ENCODE measurements at places on chromosomes 16 and 17.

DNA sequence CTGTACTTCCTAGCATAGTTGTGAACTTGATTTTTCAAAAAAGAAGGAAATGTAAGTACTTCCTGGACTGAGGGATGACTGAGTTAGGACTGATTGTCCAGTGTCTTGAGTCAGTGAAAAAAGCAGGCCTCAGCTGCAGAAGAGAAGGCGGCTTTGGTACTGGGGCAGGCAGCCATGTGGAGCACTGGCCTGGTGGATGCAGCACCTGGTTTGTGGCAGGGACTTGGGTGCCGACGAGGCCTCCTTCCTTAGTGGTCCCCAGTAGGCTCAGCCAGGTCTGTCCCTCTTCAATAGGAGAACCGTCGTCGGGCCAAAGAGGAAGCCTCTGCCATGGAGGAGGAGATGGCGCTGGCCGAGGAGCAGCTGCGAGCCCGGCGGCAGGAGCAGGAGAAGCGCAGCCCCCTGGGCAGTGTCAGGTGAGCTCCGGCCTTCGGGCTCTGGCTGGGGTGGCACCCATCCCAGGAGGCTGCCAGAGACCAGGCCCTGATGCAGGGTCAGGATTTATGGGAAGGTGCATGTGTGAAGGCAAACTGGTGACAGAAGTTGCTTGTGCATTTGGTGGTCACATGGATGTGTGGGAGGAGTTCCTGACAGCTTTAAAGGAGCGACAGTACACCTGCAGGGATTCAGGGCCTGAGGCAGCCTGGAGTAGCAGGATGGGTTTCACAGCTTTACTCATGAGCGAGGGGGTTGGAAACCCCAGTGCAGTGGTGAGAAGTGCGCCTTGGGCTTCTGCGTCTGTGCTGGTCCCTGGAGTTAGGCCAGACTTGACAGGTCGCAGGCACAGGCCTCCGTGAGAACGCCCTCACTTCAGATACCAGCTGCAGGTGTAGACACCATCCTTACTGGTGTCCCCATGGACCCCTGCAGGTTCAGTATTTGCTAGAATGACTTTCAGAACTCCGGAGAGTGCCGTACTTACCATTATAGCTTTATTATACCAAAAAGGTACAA, 17.3 kb downstream of the DHX38 start:
- H3K36me3 ChIP-seq, result peaks cover 54% of the 10 kb centered on the region
- H3K4me3 ChIP-seq, result no peak overlapping the region
- no peaks in the 10 kb centered on the region for H3K4me1 ChIP-seq
- H3K27me3 ChIP-seq, result no peaks in the 10 kb centered on the region
- DNase-seq, result no peak

DNA sequence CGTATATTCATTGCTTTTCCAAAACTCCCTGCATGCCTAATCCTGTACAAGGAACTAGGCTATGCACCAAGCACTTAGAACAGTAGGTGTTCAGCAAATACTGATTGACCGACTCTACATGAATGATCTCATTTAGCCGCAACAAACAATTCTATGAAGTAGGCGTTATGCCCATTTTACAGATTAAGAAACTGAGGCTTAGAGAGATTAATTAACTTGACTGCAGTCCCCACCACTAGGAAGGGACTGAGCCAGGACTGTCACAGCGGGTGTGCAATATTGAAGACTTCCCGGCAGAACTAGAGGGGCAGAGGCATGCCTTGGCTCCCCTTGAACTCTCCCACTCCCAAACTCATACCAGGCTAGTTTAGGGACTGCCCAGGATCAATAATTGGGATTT, 10.5 kb upstream of the N4BP1 start:
- H3K27me3 ChIP-seq, result peaks cover 4% of the 10 kb centered on the region
- no peak overlapping the region for H3K27ac ChIP-seq

DNA sequence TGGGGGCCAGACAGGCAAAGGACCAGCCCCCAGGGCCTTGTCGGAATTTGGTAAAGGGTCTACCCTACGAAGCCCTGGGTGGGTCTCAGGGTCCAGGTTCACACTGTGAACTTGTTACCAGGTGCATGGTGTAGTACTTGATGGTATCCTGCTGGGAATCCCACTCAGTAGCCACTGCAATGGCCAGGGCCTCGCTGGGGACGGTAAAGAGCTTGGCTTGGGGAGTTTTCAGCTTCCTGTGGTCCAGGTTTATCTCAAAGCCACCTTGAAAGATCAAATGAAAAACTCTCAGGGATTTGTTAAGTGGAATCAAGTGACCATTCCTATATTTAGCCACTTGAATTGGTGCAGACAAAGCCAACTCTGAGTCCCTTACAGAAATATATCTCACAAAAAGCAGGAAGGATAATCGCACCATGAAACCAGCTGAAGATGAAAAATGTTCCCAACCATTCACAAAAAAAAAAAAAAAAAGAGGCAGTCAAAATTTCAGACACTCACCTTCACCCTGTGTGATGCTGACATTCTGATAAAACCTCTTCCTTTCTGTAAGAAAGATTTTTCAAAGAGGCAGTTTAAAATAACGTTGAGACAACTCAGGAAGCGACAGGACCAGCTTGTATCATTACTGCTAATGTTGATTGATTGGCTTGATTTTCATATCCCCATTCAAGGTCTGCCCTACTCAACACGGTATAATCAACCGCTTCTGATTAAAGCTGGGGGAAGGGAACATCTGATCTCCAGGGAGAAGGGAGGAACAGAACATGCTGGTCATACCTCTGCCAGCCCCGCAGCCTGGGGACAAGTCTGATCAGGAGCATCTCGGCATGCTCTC, 10.6 kb downstream of the ATPAF2 start:
- H3K4me3 ChIP-seq, result no peak overlapping the region
- H3K27me3 ChIP-seq, result no peaks in the 10 kb centered on the region
- no peak for DNase-seq
- H3K36me3 ChIP-seq, result peaks cover 11% of the 10 kb centered on the region
- peaks cover 3% of the 10 kb centered on the region for H3K4me1 ChIP-seq

DNA sequence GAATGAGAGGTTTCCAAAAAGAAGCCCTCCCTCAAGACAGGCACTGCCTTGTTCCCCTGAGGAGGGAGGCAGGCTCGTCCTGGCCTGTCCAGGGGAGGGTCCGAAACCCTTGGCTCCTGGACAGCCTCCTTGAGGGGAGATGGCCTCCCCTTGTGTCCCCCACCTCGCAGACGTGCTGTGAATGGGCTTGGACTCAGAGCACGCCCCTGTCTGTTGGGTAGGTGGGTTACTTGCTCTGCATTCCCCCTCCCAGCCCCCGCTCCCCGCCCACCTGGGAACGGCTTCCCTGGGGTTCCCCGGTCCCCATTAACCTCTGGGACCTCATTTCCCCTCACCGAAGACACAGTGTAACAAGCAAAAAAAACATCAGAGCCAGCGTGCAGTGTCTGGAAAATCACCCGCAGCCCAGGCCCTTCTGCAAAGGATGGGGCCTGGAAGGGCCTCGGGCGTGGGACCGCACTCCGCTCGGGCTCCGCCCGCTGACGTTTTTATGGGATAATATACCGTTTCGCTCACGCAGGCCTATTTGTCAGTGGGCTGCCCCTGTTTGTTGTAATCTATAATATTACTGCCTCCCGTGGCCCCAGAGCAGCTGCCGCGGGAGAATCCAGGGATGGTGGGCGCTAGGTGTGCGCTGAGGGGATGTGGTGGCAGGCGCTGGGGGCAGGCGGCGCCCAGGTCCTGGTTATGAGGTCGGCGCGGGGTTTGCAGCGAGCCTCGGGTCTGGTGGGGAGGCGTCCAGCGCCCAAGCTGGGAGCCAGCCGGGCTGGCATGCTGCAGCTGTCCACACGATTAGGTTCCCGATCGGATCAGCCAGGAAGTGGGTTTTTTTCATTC, 11.1 kb downstream of the BAHCC1 start:
- no peak overlapping the region for H3K27ac ChIP-seq
- H3K4me3 ChIP-seq, result no peak overlapping the region
- H3K4me1 ChIP-seq, result peaks cover 2% of the 10 kb centered on the region
- H3K36me3 ChIP-seq, result no peaks in the 10 kb centered on the region
- peaks cover 40% of the 10 kb centered on the region for H3K27me3 ChIP-seq
- DNase-seq, result no peak

DNA sequence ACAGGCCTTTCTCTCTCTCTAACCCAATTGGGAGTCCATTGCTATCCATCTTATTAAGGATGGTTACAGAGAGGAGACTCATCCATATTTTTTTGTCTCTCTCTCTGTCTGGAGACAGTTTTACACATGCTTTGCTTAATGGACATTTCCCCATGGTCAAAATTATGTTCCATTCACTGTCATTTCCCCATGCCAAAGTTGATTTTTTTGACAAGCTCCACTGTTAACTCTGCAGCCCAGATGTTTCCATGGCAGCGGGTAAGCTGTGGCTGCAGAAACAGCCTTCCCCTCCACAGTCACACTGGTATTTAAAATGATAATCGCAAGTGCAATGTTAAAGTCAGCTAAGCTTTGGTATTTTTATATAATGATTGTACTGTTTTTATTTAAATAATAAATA, 63.9 kb upstream of the HLF start:
- DNase-seq, result no peak
- H3K4me1 ChIP-seq, result no peaks in the 10 kb centered on the region
- H3K36me3 ChIP-seq, result peaks cover 5% of the 10 kb centered on the region
- H3K27me3 ChIP-seq, result peaks cover 11% of the 10 kb centered on the region
- no peak overlapping the region for H3K4me3 ChIP-seq

DNA sequence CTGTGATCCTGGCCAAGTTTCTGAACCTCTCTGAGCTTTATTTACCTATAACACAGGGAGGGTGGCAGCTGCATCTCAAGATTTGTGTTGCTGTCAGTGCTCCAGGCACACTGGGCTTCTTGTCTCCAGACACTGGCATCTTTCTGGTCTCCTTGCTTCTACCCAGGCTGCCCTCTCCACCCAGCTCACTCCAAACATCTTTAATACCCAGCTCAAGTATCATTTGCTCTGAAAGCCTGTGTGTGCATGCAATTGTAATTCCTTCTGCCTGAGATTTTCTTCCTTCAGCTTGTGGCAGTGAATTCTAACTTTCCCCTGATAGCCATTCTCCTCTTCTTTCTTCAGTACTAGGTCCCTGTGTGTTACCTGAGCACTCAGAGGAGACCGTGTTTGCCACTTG, 50.7 kb upstream of the USP7 start:
- no peak overlapping the region for H3K4me3 ChIP-seq
- H3K36me3 ChIP-seq, result peaks cover 5% of the 10 kb centered on the region
- H3K27me3 ChIP-seq, result peaks cover 14% of the 10 kb centered on the region
- no peak overlapping the region for H3K27ac ChIP-seq

- no peak overlapping the region for H3K4me3 ChIP-seq
- H3K36me3 ChIP-seq, result peaks cover 5% of the 10 kb centered on the region
- H3K4me1 ChIP-seq, result no peaks in the 10 kb centered on the region
- DNase-seq, result no peak
Observed at GRCh38 chr17:65079489-65079900, 23.0 kb upstream of the GNA13 start.

Data from memory B cell (primary cell).